ENCODE measurements at places on chromosomes 7 and 10. TPM values are rescaled to one million over a fixed set of nuclear protein-coding genes. Genes with fewer than 3 reads are reported as not detected.

- H3K27me3 ChIP-seq: no peaks in the 10 kb centered on the region
- H3K27ac ChIP-seq: no peak overlapping the region
- H3K4me1 ChIP-seq: peaks cover 58% of the 10 kb centered on the region
- no peaks in the 10 kb centered on the region for H3K36me3 ChIP-seq
- no peak for DNase-seq
Measured at GRCh38 chr10:30495687-30496086, 61.7 kb downstream of the MAP3K8 start.

Gene NOLC1
- total RNA-seq: 55.3 TPM

- H3K4me1 ChIP-seq: peaks cover 56% of the 10 kb centered on the region
- no peak for DNase-seq
- H3K27ac ChIP-seq: no peak overlapping the region
- no peak overlapping the region for H3K4me3 ChIP-seq
Measured at GRCh38 chr7:28155964-28156363, 24.6 kb downstream of the JAZF1 start.

- H3K27me3 ChIP-seq: no peaks in the 10 kb centered on the region
- no peak overlapping the region for H3K4me3 ChIP-seq
- no peak overlapping the region for H3K27ac ChIP-seq
- no peaks in the 10 kb centered on the region for H3K36me3 ChIP-seq
- H3K4me1 ChIP-seq: no peaks in the 10 kb centered on the region
Measured at GRCh38 chr10:24307696-24308485, 99.0 kb downstream of the KIAA1217 start.

Gene CALCR
- total RNA-seq: 0.16 TPM

Gene RADIL
- 6.2 TPM for total RNA-seq

Gene CPA2
- total RNA-seq: not detected

Gene ARHGEF35
- 1.0 TPM for total RNA-seq

- H3K27me3 ChIP-seq: no peaks in the 10 kb centered on the region
- no peak overlapping the region for H3K27ac ChIP-seq
- H3K36me3 ChIP-seq: no peaks in the 10 kb centered on the region
- DNase-seq: no peak
Measured at GRCh38 chr10:114453576-114453975, 49.3 kb upstream of the AFAP1L2 start.

DNA sequence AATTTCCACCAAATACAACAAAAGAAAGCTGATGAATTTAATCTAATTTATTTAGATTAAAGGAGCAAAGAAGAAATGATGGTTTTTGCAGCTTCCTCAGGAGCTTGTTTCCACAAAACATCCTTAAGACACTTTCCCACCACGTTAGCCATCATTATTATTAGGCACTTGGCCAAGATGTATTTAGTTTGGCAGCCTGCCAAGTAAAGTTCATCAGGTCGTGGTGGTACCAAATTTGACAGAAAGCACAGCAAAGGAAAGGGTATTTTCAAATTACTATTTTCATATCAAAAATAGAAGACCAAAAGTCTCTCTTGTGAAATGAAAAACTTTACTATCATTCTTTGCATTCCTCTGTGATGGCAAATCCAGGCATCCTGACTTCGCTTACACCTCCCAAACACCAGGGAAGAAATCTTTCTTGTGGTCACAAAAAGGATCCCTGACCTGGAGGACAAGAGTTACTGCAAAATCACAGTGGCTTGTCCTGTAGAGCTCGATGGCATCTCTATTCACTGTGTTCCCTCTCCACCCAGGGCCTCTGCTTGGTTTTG is 123.1 kb upstream of the INHBA start:
- H3K27me3 ChIP-seq: no peaks in the 10 kb centered on the region
- no peaks in the 10 kb centered on the region for H3K36me3 ChIP-seq
- no peaks in the 10 kb centered on the region for H3K4me1 ChIP-seq
- H3K27ac ChIP-seq: no peak overlapping the region

Gene GRM3
- total RNA-seq: not detected

Gene TBL2
- total RNA-seq: 38.8 TPM

GRCh38 chr10:983971-984655 is 4.1 kb upstream of the GTPBP4 start:
- peaks cover 23% of the 10 kb centered on the region for H3K4me1 ChIP-seq
- H3K27ac ChIP-seq: peak overlapping the region; percentile 43
- peak; percentile 50 for DNase-seq
- H3K27me3 ChIP-seq: no peaks in the 10 kb centered on the region
- H3K4me3 ChIP-seq: no peak overlapping the region
- H3K36me3 ChIP-seq: no peaks in the 10 kb centered on the region
